ENCODE measurements at places on chromosomes 12 and 14.

GRCh38 chr12:28486521-28486920, 296.3 kb downstream of the CCDC91 start:
- no peak for DNase-seq

- DNase-seq = no peak
Observed at GRCh38 chr12:72179841-72180240, 92.3 kb upstream of the TRHDE start.

GRCh38 chr12:51330186-51330585, 6.2 kb upstream of the BIN2 start:
- no peak for DNase-seq

DNA sequence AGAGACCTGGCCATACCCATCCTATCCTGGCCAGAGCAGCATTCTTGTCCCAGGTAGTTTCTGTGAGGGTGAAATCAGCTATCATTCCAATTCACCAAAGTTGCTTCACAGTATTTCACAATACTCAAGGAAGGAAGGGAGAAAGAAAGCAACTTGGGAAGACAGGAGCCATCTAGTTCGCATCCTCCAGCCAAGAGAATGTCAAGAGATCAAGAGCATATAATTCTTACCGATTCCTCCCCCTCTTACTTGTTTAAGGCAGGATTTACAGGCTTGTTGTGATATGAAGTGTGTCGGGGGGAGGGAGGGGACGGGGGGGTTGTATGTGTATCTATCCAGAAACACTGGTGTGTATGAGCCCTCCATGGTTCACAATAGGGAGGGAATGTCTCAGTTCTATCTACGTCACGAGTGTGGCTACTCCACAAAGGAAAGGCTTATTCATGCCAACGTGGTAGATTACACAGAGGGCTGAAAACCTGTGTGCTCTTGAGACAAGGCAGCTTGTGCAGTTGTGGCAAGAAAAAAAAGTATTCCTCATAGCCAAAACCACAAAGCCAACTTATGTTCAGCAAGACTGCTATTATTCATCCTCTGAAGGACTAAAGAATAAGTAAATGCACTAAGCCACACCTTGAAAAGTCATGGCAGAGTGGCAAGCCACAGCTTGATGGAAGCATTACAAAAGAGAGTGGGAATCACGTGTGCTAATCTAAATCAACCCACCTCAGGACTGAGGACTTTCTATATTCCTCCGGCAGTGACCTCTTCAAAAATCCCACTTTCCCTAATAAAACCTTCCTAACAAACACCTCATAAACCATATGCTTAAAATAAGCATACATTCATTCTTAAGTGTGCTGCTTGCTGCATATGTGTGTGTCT, 35.0 kb downstream of the CORO1C start:
- no peak for DNase-seq

DNA sequence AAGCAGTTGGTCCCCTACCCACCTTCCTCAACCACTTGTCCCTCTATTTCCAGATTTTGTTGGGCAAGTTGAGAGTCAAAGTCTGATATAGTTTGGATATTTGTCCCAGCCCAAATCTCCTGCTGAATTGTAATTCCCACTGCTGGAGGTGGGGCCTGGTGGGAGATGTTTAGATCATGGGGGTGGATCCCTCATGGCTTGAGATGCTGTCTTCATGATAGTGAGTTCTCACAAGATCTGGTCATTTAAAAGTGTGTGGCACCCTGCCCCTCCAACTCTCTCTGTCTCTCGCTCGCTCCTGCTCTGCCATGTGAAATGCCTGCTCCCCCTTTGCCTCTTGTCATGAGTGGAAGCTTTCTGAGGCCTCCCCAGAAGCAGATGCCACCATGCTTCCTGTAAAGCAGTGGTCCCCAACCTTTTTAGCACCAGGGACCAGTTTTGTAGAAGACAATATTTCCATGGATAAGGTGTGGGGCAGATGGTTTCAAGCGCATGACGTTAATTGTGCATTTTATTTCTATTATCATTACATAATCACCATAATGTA, 37.3 kb upstream of the BCL11B start:
- DNase-seq = no peak

- no peak for DNase-seq
Observed at GRCh38 chr12:26520869-26521268, 312.1 kb downstream of the ITPR2 start.

DNA sequence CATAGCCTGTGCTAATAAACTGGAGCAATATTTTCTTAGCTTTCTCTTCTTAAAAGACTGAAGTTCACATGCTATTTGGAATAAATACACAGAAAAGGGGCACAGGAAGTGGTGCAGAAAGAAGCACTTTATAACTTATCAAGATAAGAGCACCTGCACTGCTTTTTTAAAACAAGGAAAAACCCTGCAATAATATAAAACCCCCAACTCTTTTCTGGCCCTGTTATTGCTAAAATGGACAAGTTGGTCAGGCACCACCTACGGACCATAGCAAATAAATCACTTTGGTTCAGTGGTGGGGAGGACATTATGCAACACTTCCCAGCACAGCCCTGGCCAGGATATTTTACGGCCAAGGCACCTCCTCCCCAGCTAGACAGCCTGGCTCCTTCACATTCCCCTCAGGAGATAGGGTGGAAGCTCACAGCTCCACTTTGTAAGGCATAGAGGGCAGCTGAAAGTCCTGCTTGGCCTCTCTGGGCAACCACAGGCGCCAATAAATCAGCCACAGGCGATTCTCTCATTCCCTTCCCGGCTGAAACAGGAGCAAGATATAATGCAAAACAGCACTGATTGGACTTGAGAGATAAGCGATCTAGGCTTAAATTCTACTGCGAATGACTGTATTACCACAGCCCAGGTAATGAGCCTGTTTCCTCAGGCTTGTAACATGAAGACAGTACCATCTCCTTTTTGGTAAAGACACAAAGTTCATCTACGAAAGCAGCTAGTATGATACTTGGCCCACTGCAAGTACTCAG, 2.0 kb downstream of the ZBTB25 start:
- no peak for DNase-seq

- DNase-seq = no peak
Observed at GRCh38 chr12:97425802-97426491, 36.7 kb upstream of the RMST start.

- no peak for DNase-seq
Observed at GRCh38 chr12:71208053-71208685, 50.4 kb upstream of the TSPAN8 start.

GRCh38 chr12:19412844-19413243, 26.4 kb upstream of the AEBP2 start:
- no peak for DNase-seq

DNA sequence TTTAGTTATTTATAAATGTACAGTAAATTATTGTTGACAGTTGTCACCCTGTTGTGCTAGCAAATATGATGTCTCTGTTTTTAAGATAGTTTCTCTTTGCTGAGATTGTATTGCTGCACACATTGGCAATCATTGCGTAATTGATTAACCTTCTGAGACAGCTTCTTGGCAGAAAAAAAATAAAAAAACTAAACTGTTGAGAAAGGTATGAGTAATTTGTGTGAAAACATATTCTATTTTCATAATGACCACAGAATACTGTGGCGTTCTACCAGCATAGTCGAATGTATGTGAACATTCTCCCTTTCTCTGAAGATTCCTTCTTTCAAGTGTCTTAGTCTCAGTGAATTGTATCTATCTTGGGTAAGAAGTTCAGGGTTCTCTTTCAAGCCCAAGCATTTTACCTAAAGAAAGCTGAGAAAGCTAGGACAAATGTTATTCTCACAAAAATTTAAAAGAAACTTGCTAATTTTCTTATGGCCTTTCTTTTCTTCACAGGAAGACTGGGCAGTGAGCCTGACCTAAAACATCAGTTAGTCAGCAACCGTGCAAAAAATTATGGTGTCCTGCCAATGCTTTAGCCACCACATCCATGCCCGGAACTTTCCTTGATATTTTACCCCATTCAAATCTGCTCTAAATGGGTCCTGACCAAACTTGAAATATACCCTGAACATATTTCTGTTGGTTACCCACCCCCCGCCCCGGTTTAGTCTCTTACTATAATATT, 69.0 kb upstream of the REP15 start:
- DNase-seq = no peak

- no peak for DNase-seq
Observed at GRCh38 chr14:64786296-64787149, 82.3 kb downstream of the PLEKHG3 start.

DNA sequence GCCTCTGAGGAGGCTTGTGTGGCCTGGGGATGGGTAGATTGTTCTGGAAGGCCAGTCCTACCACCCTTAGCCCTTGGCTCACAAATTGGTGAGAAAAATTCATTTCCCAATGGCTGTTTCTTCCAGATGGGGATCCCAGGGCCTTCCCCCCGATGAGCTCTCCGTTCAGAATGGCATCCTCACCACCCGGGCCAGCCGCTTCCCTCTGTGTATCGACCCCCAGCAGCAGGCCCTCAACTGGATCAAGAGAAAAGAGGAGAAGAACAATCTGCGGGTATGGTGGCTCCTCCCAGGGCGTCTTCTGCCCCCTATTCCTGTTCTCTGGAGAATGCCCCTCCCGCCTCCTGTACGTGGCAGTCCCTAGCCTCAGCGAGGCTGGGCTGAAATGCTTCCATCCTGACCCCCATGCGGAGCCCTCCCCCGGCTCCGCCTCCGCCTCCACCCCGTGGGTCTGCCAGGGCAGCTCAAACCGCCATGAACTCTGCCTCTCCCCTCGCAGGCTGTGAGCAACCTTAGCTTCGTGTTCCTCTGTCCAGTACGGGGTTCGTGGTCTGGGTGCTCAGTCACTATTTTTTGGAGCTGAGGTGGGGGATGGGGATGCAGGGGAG, 57.8 kb downstream of the CCDC92 start:
- no peak for DNase-seq

- DNase-seq = no peak
Observed at GRCh38 chr12:118102609-118103008, 1.2 kb downstream of the VSIG10 start.

DNA sequence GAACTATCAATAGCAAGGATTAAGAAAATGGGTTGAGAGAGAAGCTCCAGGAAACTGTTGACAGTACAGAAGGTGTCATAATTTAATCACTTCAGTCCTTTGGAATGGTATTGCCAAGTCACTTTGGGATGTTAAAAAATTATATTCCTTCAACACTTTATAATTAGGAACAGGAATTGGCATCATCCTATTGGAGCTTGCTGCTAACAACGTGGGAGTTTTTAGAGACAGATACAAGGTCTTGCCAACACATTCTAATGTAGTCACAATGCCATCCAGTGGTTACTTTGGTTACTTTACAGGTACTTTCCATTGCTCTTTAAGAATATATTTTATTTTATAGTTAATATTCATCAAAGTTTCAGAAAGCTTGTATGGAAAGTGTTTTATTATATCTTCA, 310.1 kb downstream of the SYT1 start:
- DNase-seq = no peak

DNA sequence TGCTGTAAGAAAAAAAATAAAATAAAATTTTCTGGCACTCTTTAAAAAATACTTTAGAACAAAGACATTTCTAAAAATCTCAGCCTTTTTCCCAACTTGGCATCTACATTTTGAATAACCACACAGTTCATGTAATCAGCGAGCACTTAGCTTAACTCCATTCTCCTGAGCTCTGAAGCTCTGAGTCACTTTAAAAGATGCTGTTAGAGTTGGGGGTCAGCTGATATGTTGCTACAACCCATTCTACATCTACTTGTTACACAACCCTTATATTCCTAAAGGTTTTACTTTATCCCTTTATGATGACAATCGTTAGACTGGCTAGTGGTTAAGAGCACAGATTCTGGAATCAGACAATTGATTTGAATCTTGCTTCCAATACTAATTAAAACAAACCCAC, 48.3 kb downstream of the SLC41A2 start:
- no peak for DNase-seq

DNA sequence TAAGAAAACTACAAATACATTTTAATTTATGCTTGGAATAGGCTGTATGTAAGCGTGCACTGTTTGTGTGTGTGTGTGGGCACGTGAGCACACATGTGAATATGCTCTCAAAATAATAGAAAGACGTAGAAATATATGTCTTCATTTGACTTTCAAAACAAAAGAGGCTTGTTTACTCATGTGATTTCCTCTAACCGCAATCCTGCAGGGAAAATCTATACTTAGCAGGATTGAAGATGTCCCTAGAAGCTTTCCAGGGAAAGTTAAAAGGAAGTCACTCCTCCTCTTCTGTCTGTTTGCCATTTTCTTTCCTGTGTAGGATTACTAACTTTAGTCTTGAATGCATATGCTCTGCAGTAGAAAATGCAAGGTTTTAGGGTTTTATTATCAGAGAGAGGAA, 404.7 kb downstream of the MDGA2 start:
- no peak for DNase-seq

DNA sequence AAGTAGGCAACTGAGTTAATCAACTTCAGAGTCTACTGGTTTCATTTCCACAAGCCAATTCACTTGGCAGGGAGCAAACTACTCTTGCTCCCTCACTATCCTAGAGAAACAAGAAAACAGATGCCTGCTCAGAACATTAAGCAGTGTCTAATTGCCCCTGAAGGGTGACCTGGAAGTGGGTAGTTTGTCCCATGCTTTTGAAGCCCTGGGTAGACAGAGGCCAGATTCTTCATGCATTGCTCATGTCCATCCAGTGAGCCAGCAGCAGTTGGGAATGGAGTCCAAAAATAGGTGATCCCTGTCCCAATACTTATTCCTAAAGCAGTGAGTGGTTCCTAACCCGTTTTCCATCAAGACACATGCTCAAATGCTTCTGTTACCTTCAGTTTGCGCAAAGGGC, 48.8 kb downstream of the BICDL1 start:
- DNase-seq = no peak

GRCh38 chr12:124764451-124764850, 99.2 kb downstream of the SCARB1 start:
- DNase-seq = no peak

Data from C1 segment of cervical spinal cord (tissue), 14 donors.